ENCODE measurements at places on chromosomes 2 and 18.

GRCh38 chr2:159124441-159124911 lies 156.0 kb downstream of the TANC1 start:
- no peak for DNase-seq

DNA sequence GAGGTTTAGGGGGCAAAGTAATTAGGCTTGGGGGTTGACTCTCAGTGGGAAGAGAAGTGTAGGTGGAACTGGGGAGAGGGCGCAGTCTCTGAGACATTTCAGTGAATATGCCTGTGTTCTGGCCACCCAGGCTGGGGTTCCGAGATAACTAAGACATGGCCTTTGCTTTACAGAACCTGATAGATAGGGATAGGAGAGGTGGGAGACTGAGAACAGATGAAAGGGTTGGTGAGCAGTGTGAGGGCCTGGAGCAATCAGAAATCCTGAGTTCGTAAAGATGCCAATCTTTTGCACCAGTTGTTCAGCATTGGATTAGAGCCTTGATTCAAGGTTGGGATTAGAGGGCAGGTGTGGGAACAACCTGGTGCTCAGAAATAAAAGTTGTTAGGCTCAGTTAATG lies 15.6 kb downstream of the PARD3B start:
- DNase-seq = no peak

GRCh38 chr2:120440521-120441350 lies 94.8 kb downstream of the INHBB start:
- DNase-seq = no peak

DNA sequence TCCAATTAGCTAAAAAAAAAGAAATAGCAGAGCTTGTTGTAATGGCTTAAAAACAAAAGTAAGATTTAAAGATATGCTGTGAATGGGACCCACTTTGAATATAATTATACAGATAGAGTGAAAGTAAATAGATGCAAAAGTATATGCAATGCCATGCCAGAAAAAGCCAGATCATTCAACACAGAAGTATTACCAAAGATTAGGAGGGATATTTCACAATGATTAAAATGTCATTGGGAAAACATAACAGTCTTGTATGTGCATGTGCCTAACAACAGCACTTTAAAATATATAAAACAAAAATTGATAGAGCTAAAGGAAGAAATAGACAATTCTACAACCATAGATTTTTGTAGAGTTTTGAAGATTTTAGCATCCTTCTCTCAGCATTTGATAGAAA lies 19.9 kb upstream of the SIGLEC15 start:
- DNase-seq = no peak

DNA sequence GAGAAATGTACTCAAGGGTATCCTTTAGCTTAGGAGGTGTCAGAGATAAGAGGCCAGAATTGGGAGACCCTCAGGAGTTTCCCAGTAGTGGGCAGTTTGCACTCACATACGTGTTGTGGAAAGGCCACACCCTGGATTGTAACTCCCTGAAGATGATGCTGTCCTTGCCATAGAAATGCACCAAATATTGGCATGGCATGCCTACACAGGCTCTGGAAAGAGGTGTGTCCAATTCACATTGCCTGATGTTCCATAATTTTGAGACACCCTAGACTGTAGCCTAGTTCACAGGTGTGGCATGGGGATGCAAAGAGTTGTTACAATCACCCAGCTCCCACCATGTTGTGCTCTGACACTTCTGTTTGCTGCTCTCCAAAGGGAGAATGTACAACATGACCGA lies 271.9 kb downstream of the CCDC85A start:
- DNase-seq = no peak

DNA sequence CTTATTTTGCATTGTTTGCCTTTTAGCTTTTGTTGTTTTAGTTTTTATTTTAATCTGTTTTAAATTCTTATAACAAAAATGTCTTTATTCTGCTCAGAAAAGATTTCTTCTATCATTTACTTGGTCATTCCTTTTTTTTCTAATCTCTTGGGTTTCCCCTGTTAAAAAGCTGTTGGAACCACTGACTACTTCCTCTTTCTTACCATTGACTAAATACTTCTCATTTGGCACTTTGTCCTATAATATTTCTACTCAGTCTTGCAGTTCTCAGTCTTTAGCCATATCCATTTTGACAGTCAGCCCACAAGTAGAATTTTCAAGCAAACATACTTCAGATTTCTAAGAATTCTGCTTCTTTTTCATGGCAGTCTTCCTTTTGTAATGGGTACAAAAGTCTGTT lies 567.2 kb downstream of the SATB2 start:
- no peak for DNase-seq

GRCh38 chr18:74796841-74797576 lies 199.3 kb downstream of the ZNF407 start:
- DNase-seq = no peak

DNA sequence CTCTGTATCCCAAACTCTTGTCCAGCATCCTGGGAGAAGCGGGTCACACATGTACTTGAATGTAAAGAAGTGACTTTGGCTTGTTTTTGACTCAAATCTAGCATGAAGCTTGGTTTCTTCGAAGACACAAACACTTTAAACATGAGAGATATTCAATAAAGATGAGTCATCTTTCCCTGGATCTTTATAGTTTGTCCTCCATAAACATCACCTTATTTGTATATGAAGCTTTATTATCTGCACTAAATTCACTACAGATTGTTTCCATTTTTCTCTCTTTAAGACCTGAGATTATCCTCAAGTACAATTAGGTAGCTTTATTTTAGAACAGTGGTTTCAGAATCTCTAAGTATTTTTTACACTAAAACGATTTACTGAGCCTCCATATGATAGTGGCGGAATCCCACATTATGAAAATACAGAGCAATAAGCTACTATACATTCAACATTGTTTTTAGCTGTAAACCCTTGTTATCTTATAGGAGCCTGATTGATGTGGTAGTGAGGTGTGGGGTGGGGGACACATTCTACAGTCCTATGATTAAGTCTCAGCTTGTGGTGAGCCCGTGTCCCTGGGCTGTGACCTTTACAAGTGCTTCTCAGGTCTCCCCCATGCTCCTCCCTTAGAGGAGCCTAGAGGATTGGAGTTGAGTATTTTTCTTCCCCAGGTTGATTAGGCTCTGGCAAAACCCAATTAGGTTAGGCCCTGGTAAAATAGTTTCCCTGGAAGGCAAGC lies 79.6 kb upstream of the RAPGEF4 start:
- no peak for DNase-seq

- no peak for DNase-seq
Measured at GRCh38 chr2:73063909-73064875, 7.3 kb downstream of the SFXN5 start.

GRCh38 chr2:231861288-231861931 lies 64.8 kb downstream of the NPPC start:
- DNase-seq = no peak

DNA sequence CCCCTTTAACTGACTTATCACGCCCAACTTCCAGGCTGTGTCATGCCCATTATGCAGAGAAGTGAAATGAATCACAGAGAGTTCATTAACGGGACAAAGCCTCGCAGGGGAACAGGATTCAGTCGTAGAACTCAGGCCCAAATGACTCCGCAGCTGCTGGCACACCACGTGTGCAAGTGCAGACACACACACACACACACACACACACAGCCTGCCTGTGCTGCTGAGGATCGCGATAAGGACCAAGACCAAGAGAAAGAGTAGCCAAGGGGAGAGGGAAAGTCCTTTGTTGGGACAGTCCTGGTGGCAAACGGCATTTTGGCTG lies 90.0 kb upstream of the TAF1B start:
- no peak for DNase-seq

- no peak for DNase-seq
Measured at GRCh38 chr2:18883616-18884456, 294.5 kb upstream of the NT5C1B start.

GRCh38 chr18:61535401-61535800 lies 202.2 kb downstream of the CDH20 start:
- no peak for DNase-seq

- no peak for DNase-seq
Measured at GRCh38 chr2:70674636-70675430, 93.2 kb downstream of the ADD2 start.

DNA sequence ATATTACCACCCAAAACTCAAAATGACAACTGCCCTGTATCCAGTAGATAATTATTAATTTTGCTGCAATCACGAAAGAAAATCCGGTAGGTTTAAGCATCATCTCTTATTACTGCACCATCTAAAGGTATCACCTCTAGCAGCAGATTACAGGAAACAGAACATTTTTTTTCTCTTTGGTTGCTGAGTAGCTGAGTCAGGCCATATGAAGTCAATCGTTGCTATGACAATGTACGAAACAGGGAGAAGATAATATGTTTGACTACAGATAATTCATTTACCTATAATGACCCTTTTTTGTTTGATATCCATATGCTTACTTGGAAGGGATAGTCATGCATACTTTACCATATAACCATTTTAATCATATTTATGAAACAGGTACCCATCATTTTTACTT lies 831.6 kb upstream of the CHAC2 start:
- DNase-seq = no peak

- DNase-seq = no peak
Measured at GRCh38 chr2:230592775-230593174, 119.9 kb upstream of the CAB39 start.

GRCh38 chr18:62732617-62733016 lies 17.3 kb downstream of the PHLPP1 start:
- DNase-seq = no peak

- DNase-seq = no peak
Measured at GRCh38 chr18:76981396-76981968, 151.1 kb downstream of the MBP start.

DNA sequence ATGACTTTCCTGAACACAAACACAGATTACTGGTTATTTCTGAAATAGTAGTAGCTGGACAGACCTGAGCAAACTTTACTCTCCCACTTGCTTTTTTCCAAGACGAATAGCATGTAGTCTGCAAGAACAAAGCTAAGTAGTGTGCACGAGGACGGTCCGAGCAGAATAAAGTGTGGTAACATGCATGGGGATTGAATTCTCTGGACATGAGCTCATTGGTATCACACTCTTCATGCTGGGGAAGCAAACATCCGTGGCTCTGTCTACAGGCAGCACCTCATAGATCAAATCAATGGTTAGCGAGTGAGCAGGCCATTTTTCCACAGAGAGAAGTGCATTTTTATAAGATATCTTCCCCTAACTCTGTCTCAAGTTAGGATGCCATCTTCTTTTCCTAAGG lies 164.8 kb upstream of the STK17B start:
- DNase-seq = no peak

- DNase-seq = no peak
Measured at GRCh38 chr2:143524119-143524553, 394.9 kb downstream of the ARHGAP15 start.

- no peak for DNase-seq
Measured at GRCh38 chr2:120685066-120685973, 50.3 kb upstream of the GLI2 start.

DNA sequence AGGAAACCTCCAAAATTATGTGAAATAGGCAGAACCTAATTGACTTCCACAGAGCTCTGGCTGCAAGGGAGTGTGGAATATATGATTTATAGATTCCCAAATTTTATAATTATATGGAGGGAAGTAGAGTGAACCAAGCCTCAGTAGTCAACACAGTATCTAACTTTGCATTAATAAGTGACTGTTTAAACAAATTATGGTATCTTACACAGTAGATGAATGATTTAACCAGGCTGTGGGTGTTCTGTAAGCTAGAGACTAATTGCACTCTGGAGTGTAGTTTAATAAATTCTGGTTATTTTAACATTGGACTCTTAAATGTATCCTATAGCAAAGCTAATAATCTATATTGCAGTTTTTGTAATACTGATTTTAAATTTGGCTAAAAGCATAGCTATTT lies 183.5 kb downstream of the KIAA1328 start:
- no peak for DNase-seq

GRCh38 chr18:50665519-50665918 lies 105.6 kb downstream of the MAPK4 start:
- DNase-seq = no peak

- no peak for DNase-seq
Measured at GRCh38 chr2:170892391-170892951, 36.6 kb upstream of the GORASP2 start.

GRCh38 chr18:55585920-55586561 lies 2.0 kb downstream of the TCF4 start:
- no peak for DNase-seq

- no peak for DNase-seq
Measured at GRCh38 chr2:221641181-221641871, 69.2 kb upstream of the EPHA4 start.

DNA sequence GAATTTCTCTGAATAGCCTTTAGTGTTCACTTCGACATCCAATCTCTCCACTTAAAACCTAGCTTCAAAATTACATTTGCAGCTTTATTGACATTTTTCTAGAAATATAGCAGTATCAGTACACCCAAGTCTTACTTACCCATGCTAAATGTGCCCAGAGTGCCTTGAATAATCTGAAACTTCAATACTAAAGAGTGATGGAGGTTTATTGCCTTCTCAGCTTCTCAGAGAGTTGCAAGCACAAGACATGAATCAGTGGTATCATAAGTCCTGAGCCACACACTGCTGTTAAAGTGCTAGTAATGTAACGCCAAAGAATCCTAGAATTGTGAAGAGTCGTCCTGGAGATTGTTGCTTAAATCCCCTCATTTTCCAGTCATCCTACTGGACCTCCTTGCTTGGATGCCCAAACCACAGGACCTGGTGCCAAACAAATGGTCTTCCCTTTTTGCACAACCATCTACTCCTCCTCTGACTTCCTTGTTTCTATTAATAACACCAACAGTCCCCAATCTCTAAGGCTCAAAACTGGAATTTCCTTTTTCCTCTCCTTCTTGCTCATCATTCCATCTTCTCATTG lies 83.2 kb upstream of the SPATS2L start:
- no peak for DNase-seq

DNA sequence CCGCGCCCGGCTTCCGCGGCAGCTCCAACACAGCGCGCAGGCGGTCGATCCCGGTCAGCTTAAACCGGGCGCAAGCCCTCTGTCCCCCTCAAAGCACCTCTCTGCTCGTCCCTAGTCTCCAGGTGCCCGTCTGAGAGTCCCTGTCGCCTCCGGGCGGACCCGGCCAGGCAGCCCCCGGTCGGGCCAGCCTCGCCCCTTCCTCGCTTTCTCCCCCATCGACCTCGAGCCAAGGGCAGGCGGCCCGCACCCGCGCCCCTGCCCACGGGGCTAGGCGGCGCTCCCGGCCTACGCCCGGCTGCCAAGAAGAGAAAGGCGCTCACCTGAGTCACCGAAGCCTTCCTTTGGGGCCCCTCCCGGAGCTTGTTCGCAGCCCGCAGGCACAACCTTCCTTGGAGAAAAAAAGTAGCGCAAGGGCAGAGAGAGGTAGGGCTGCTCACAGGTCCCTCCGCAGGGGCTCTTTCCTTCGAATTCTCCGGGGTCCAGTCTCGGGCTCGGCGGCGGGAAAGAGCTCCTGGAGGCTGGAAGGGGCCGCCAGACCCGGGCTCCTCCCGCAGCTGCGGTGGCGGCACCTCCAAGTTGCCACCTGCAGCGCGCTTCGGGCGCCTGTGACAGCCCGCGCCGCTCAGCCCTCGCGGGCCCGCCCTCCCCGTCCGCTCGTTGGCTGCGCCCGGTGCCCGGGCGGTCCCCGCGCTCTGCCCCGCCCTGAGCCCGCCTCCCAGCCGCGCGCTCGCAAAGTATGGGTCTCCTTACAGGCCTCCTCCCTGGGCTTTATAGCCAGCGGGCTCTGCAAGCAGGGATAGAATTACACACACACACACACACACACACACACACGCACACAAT lies 86.5 kb upstream of the EPB41L3 start:
- peak; percentile 22 for DNase-seq

GRCh38 chr2:182550234-182550633 lies 123.4 kb upstream of the PDE1A start:
- DNase-seq = no peak

GRCh38 chr18:10935588-10935987 lies 213.8 kb downstream of the PIEZO2 start:
- DNase-seq = no peak

All from naive thymus-derived CD4-positive, alpha-beta T cell (primary cell).